ENCODE measurements at places on chromosomes 1 and 21.

GRCh38 chr1:67759066-67759465 lies 74.1 kb downstream of the GADD45A start:
- no peak for DNase-seq

- DNase-seq: no peak
Measured at GRCh38 chr1:93007941-93008577, 46.8 kb upstream of the DIPK1A start.

DNA sequence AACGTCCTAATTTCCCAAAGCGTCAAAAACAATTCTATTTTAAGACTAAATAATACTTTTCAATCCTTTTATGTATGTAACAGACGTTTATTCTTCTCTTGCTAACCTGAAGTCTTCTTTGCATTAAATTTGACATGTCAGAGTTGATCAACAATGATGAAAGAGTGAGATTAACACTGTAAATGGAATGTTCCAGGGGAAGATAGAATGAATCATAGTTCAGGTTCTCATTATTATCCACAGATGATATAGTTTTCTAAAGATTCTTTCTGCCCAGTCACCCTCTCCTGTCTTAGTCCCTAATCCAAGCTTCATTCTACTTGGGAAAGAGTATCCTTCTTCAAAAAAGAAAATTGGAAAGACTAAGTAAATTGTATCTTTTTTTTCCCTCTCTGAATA lies 38.9 kb downstream of the SDCCAG8 start:
- no peak for DNase-seq

GRCh38 chr1:84708031-84708430 lies 17.8 kb upstream of the SSX2IP start:
- DNase-seq: no peak

- DNase-seq: peak; percentile 50
Measured at GRCh38 chr1:182786223-182786994, 3.2 kb upstream of the NPL start.

DNA sequence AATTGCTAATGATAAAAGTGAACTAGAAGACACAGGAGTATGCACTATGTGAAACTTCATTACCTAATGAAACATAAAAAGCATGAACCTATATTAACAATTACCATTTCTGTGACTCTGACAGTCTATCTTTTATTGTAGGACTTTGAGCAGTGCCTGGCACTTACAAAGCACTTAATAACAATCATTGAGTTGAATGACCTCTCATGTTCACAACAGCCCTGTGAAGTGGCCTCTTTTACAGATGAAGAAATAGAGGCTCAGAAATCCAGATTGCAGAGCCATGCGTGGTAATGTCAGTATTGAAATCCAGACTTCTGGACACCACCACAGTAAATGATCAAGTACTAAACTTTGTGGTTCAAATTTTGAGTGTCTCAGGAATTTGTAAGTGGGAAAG lies 326.4 kb downstream of the NTNG1 start:
- DNase-seq: no peak

DNA sequence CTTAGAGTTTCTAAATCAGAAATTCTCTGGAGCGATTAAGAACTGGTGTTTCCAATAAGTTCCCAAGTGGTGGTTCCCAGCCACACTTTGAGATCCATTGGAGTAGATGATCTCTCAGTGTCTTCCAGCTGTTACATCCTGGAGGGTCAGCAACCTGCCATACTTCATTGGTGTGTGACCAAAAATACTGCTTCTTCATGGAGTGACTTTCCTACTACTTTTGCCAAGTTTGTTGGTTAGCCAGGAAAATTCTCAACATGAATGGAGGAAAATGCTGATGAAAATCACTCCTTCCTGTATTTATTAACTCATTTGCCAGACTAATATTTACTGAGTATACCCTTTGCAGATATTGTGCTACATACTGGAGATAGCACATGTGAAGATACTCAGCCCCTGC lies 186.1 kb downstream of the FGGY start:
- DNase-seq: no peak

DNA sequence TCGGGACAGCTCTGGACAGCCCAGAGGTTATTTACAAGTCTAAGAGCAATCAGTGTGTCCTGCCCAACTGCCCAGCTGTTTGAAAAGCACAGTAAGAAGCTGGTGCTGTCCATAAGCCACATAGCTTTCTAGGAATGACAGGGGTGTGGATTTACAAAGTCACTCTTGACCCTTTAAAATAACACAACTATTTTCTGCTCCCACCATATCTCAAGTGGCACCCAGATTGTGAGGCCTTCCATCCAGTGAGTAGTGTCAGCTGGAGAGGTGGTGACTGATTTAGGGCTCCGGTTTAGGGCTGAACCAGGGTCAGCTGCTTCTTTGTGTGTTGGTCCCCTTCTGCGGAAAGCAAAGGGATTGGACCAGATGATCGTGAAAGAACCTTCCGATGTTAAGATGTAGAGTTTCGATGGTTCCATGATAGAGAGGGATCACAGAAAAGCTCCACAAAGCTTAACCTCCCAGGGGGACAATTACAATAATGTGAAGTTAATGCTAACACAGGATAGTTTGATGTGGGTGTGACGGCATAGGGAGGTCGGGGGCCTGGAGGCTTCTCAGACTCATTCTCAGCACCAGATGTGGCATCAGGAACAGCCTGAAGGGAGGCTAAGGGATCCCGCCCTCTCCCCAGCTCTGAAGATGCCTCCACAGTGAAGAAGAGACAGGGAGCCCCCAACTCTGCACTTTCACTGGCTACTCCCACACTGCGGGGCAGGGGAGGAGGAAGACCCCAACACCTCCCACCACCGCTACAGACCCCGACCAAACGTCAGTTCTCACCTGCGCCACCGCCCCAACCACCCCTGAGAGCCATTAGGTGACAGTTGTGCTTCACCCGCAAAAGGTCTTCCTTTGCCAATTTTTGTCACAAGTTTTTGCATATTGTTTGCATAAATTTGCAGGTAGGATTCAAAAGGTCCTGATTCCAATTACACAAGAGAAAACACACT lies 40.6 kb downstream of the LRRC3 start:
- no peak for DNase-seq

- no peak for DNase-seq
Measured at GRCh38 chr1:182460550-182460951, 10.6 kb downstream of the RGSL1 start.

DNA sequence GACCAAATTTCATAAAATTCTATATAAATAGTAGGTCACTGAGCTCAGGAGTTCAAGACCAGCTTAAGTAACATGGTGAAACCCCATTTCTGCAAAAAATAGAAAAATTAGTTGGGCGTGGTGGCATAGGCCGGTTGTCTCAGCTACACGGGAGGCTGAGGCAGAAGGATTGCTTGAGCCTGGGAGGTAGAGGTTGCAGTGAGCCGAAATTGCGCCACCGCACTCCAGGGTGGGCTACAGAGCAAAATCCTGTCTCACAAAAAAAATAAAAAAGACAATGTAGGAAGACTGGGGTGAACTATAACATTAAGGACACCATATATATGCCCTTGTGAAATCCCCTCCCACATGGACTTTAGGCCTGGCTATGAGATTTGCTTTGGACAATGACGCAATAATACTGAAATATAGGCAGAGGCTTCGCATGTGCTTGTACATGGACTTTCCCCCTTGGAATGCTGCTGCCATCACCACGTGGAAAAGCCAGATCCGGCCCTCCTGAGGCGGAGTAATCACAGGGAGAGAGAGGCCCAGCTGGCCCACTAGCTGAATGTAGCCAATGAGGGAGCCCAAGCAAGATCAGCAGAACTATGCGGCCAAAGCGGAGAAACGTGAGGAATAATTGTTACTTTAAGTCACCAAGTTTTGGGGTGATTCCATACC lies 13.1 kb upstream of the USP1 start:
- no peak for DNase-seq
